ENCODE measurements at places on chromosomes 11 and 22.
A peak's percentile ranks its signal among the peaks of the same experiment; 100 is the strongest.

DNA sequence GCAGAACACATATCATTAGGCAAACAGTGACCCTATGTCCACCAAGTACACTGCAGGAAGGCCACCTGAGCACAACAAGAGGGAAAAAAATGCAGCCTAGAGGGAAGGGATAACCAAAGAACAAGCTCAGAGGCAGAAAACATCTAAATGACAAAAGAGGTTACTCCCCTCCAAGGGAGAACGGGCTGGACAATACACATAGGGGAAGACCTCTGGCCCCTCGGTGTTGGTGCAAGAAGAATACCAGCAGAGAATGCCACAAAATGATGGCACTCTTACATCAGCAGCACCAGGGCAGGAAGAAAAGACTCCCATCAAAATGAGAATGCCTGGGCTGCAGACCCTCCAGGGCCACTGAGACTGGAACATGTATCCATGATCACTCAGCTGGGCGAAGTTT, 66.6 kb upstream of the OPCML start:
- DNase-seq: no peak

DNA sequence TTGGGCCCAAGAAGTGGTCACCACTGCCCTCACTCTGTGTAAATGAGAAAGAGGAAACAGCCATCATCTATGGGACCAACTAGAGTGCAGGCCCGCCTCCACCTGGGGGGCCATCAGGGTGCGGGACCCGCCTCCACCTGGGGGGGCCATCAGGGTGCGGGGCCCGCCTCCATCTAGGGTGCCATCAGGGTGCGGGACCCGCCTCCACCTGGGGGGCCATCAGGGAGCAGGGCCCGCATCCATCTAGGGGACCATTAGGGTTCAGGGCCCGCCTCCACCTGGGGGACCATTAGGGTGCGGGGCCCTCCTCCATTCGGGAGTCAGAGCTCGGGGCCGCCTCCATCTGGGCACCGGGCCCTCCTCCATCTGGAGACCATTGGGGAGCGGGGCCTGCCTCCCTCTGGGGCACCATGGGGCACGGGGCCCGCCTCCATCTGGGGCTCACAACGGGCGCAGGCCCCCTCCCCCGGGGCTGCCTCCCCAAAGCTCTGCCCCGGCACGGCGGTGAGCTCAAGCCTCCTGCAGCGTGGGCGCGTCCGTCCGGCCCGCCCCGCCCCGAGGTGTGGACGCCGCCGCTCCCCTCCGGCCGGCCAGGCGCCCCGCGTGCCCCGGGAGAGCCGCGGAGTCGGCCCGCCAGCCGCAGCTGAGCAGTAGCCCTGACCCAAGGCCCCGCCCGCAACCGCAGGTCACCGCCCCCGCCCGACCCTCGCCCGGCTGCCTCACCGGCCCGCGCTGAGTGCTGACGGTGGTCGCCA, 512 bp downstream of the TOLLIP start:
- DNase-seq: no peak

DNA sequence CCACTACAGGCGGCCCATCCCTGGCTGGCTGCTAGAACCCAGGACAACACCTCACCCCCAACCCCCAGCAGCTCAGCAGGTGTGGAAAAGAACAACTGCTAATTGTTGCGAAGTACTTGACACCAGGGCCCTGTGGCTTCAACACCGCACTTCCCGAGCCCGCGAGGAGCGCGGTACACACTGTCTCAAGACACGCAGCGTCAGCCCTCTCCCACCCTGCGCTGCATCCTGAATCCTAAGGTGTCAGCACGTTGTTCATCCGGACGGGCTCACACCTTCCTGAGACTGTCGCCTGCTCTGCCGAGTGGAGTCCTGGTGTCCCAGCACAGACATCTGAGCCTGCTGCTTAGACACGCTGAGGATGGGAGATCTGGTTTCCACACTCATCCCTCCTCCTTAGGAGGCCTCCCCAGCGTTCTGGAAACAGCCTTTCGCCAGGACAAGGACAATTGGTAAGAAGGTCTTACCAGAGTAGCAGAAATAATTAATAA, 1336.2 kb downstream of the BRD1 start:
- no peak for DNase-seq

- no peak for DNase-seq
These were observed 63.4 kb downstream of the NAT10 start for GRCh38 chr11:34168642-34169420.

GRCh38 chr22:25645964-25646363, 81.5 kb downstream of the GRK3 start:
- DNase-seq: no peak

- DNase-seq: no peak
These were observed 67.7 kb upstream of the SORL1-AS1 start for GRCh38 chr11:121520243-121521144.

DNA sequence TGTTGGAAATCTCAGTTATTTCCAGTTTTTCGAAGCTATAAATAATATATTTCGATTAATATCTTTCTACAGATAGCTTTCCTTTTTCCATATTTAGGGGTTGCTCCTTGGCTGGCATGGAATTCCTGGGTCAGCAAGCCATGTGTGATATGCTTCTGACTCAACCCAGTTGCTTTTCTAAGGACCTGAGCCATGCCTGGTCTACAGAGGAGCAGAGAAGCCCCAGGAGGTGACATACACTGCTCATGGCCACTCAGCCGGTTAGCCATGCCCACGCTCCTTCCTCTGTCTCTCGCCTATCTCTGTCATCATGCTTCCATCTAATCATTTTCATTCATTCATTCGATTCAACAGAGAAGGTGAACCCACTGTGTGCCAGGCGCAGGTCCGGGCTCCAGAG, 23.2 kb upstream of the PDGFB start:
- DNase-seq: no peak

GRCh38 chr11:88421530-88421929, 84.0 kb upstream of the CTSC start:
- DNase-seq: no peak

DNA sequence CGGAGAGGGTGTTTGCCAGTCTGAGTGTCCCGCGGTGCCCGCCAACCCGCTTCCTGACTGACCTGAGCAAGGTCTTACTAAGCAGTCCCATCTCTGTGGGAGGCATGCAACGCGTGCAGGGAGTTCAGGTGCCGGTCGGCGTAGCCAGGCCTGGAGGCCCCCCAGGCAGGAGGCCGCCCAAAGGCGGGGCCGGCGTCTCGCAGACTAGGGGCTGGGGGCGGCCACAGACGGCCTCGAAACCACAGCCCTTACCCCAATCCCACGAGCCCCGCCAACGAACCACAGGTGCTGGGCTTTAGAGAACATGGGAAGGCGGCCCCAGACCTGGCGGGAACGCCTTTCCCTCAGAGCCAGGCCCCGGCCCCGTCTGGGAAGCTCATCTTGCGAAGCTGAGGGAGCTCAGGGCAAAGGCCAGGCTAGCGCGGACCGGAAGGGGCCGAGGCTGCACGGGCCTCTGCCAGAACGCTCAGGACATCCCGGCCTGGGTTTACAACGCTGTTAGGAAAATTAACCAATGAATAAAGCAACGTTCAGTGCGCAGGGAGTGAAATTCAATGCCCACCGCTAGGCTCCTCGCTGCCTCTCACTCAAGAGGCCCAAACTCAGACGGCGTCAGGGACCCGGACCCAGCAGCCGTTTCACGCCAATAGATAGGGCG, 2.1 kb upstream of the MTFP1 start:
- peak; percentile 41 for DNase-seq

- no peak for DNase-seq
These were observed 822 bp downstream of the MARK2 start for GRCh38 chr11:63839508-63840355.

DNA sequence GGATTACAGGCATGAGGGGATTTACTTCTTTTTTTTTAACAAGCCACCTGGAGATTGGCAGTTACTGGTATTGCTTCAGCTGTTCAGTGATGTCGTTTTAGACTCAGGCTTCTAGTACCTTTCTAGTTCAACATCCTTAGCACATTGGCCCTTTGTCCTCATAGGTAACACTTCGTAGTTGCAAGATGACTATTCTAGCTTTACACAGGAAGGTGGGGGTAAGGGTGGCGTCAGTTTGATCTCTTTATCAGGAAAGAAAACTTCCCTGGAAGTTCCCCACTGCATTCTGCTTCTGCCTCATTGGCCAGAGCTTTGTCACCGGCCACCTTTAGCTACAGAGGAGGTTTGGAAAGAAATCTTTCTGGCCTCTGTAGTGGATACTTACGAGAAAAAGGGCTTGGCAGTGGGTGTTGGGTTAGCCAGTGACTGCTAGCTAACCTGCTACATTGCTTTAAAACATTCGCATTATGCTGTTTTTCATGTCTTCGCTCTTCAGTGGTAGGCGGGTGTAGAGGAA, 40.7 kb downstream of the SFI1 start:
- no peak for DNase-seq

GRCh38 chr11:2663915-2664314, 35.9 kb downstream of the KCNQ1OT1 start:
- no peak for DNase-seq

- DNase-seq: no peak
These were observed 768 bp downstream of the LDHA start for GRCh38 chr11:18394928-18395734.

DNA sequence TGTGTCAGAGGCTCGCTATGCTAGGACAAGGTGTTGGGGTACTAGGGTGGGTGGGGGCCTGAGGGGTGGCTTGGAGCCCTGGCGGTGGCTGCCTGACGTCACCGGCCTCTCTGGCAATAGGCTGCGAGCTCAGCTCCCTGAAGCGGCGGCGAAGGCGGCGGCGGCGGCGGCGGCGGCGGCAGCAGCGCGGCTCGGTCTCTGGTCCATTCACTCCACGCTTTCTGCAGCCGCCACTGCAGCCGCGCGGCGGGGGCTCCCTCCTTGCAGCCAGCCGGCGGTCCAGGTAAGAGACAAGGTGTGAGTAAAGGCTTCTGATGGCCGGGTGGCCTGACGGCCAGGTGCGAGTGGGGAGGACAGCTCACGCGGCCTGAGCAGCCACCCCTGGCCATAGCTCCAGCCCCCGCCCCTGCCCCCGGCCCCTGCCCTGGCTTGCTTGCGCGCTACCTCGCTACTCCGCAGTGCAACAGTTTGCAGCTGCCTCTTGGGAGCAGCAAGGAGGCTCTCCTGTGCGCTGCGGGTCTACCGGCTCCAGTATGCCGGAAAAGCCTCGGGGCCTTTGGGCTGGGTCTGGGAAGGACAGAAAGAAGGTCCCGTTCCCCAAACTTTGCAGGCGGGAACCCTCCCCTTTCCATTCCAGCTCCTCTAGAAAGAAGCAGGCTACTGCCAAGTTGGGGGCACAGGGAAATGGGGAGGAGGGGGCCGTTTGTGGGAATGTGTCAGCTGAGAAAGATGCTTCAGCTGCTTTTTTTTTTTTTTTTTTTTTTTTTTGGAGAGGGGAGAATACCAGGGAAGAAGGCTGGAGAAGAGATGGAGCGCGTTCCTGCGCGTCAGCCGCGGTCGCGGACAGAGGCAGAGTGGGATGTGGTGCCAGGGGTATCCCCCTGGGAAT, at the start of gene C11orf87:
C11orf87 (plus strand) TSS at position 210 of the 889 bp plus-strand sequence. CDS start 1,444 bp downstream, outside the sequence.
- no peak for DNase-seq

GRCh38 chr11:117074119-117074518, 24.1 kb downstream of the SIK3 start:
- DNase-seq: no peak

DNA sequence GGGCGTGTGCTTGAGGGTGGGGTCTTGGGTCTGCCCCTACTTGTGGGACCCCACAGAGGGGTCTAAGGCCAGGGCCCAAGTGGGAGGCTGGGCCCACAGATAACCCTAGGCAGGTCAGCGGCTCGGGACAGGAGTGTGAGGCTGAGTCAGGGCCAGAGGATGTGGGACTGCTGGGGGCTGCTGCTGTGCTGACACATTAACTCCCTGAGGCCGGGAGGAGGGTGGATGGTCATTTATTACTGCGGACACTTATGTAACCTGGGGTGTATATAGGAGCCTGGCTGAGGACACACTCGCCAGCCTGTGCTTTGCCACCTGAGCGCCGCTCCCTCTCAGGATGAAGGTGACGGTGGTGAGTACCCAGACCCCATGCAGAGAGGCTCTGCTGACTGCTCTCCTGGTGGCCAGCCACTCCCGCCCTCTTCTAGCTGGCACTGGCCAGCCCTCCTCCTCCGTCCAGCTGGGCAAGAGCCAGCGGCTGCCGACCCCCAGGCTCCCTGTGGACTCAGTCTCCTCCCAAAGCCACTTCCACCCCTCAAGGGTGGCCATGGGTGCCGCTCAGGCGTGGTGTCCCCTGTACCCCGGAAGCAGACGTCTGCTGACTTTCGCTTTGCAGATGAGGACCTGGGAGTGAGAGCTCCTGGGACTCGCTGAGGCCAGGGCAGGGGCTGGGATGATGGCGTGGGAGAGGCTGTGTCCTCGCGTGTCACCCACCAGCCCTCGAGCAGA, at the start of gene MIOX:
MIOX (plus strand) TSS at position 299 of the 729 bp plus-strand sequence; CDS start at position 338, 39 bp downstream.
- DNase-seq: no peak

GRCh38 chr11:9462806-9463537, 2.2 kb downstream of the ZNF143 start:
- DNase-seq: no peak

- no peak for DNase-seq
These were observed 102.1 kb downstream of the FBXO7 start for GRCh38 chr22:32576553-32577253.

DNA sequence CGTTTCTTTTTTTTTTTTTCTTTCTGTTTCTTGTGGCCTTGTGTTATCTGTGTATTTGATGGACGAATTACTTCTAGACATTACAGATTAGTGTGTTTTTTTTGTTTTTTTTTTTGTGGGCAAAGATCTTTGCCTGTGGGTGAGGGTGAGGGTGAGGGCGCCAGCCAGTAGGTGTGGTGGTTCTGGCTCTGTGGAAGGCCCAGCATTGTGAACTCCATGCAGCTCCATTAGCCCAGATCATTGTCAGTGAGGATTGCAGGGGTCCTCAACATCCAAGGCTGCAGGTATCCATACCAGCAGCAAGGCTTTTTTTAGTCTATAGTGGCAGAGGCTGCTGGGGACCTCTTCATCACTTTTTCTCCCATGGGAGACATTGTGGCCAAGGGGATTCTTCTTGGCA, 13.7 kb downstream of the BIRC2 start:
- DNase-seq: peak; percentile 32
